ENCODE measurements at places on chromosomes 3 and 15.

GRCh38 chr15:60535265-60535664 lies 56.3 kb upstream of the ICE2 start:
- DNase-seq: no peak

DNA sequence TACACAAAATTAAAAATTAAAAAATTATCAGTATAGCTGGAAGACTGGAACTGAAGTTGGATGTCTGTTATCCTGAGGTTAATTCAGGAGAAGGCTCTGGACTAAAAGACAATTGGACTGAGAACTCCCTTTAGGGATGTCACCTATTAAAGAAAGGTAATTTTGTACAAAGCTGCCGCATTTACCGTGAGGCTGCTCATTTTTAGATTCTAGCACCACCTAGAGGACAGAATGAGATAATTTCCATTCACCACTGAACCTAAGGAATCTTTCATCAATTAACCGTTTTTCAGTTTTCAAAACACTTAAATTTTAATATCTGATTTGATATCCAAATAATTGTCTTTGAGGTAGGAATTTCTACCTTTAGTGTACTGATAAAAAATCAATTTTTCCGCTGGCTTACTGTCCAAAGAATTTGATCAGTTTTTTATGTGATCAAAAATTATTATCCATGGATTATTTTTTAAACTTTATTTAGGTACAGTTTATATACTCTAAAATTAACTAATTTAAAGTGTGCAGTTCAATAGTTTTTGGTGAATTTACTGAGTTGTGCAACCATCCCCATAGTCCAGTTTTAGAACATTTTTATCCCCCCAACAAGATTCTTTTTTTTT lies 106.7 kb upstream of the TNIK start:
- DNase-seq: no peak

- DNase-seq: no peak
These were observed 2.0 kb upstream of the BAHD1 start for GRCh38 chr15:40438712-40439111.

GRCh38 chr3:38725726-38726419 lies 76.4 kb upstream of the SCN5A start:
- no peak for DNase-seq

- no peak for DNase-seq
These were observed 218.8 kb downstream of the VPS13C start for GRCh38 chr15:61841466-61841865.

GRCh38 chr3:179929091-179929529 lies 107.6 kb downstream of the PEX5L start:
- no peak for DNase-seq

- no peak for DNase-seq
These were observed 1.0 kb upstream of the ARIH1 start for GRCh38 chr15:72472992-72473610.

GRCh38 chr3:141465221-141465620 lies 21.6 kb upstream of the RASA2 start:
- DNase-seq: no peak

GRCh38 chr3:194087995-194088855 lies 47.7 kb upstream of the HES1 start:
- no peak for DNase-seq

- no peak for DNase-seq
These were observed 941.1 kb upstream of the CFAP20DC start for GRCh38 chr3:59990915-59991314.

DNA sequence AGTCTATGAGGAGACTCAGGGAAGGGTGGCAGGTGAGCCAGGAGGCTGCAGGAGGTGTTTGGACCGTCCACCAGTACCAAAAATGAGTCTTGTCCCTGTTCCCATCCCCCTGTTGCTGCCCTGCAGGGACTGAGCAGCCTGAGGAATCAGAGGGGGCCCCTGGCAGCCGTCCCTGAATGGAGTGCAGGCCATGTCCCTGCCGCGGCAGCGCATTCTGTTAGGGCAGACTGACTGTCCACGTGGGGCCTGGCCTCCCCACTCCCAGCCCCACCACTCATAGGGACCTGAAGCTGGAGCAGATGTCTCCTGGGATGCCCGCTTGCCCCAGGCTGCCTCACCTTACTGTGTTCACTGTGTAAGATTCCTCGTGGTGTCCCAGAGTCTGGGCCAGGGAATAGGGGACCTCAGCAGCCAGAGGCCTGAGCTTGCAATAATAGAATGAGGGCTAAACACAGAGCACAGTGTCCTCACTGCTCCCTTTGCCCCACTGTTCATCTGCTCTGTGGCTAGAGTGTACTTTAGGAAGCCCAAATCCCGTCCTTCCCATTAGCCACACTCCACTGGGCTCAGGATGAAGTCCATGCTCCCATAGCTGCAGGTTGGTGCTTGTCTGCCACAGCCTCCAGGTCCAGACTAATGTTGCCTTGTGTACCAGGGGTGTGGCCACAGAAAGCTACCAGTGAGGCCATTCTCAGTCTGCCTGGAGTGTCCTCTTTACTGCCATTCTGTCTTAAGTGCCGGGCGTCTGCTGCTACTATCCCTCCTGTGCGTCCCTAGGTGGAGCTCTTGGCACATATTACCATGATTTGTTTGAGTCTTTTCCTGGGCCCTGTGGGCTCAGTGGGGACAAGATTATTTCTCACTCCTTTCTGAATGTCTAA lies 63.2 kb downstream of the HCN4 start:
- no peak for DNase-seq
